Panc1 (cell line): ENCODE measurements at places on chromosomes 1 and 21. TPM values are rescaled to one million over a fixed set of nuclear protein-coding genes. Genes with fewer than 3 reads are reported as not detected.

KIF21B gene
- total RNA-seq, result 0.46 TPM

MYOC gene
- not detected for total RNA-seq

NFASC gene
- total RNA-seq, result 16.9 TPM

OR6N1 gene
- total RNA-seq, result not detected

ADGRL4 gene
- total RNA-seq, result not detected

FCRL4 gene
- not detected for total RNA-seq

ORC1 gene
- 14.3 TPM for total RNA-seq

RGS8 gene
- not detected for total RNA-seq
